Suprapubic skin (tissue), 4 donors: ENCODE measurements at places on chromosomes 1 and 21. TPM values are rescaled to one million over a fixed set of nuclear protein-coding genes. Genes with fewer than 3 reads are reported as not detected.

The MASP2 gene
- not detected for total RNA-seq

The AJAP1 gene
- 0.11 TPM for total RNA-seq

The SPRR1A gene
- not detected for total RNA-seq

The KIF21B gene
- 0.65 TPM for total RNA-seq

The OR6F1 gene
- not detected for total RNA-seq

The AMY2A gene
- total RNA-seq, result not detected
